Immature natural killer cell (primary cell): ENCODE measurements at places on chromosomes 13 and 19.

DNA sequence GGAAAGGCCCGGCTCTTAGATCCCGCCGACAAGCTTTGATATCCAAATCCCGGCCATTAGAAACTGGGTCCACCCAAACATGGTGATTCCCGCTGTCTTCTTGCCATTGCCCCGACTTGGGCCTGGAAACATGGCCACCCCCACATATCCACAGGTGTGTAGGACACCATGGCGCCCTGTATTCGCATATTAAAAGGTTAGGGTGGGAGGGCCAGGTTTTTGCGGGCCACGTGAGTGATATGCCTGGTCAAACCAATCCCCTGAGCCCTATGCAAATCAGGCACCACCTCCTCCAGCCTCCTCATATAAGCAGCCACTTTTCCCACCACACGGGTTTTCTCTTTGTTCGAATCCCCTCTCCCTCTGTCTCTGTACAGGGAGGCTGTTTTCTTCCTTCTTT lies 766.4 kb downstream of the UQCRFS1 start:
- no peak for DNase-seq

GRCh38 chr19:12786141-12786870 lies 5.0 kb upstream of the JUNB start:
- no peak for DNase-seq

DNA sequence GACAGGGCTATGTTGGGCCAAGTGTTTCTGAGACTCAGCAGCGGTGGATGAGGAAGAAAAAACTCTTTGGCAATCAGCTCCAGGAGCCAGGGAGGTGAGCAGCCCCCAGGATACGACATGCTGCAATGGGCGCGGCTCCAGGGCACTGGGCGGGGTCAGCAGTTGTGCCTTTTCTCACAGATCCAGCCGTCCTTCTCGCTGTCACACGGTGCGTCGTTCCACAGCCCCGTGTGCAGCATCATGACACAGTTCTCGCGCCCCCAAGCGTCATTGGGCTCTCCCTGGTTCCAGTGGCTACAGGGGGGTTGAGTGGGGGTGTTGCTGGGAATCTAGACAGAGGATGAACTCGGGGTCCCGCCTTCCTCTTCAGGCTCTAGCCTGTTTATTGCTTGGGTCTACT lies 2.7 kb downstream of the CLEC4G start:
- DNase-seq: no peak

GRCh38 chr13:70694996-70695715 lies 586.9 kb upstream of the KLHL1 start:
- DNase-seq: no peak

- DNase-seq: no peak
Measured at GRCh38 chr13:59490651-59491050, 673.1 kb downstream of the DIAPH3 start.

GRCh38 chr19:17020823-17021222 lies 5.8 kb downstream of the CPAMD8 start:
- DNase-seq: no peak

DNA sequence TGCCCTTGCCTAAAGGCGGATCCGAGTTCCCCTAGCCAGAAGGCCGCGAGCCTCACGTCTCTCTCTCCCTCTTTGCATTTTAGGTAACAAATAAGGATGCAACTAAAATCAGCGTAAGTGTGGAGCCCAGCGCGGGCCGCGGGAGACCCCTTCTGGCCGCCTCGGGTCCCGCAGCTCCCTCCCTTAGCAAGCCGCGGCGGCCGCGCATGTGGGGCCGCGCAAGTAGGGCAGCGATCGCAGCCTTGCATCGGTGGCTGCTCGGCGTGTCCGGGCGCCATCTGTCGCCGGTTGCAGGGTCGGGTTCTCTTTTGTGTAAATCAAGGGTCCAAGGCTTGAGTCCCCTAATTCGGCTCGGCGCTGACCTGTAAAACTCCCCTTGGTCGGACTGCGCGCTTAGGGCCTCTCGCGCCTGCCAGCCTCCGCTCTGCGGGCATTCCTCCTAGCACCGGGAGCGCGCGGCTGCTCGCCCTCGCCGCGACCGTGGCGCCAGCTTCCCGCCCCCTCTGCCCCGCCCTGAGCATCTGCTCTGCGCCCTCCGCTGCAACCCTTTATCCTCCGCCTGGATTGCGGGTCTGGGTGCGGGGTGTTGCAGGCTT lies 2.7 kb downstream of the VSTM2B start:
- peak; percentile 6 for DNase-seq

DNA sequence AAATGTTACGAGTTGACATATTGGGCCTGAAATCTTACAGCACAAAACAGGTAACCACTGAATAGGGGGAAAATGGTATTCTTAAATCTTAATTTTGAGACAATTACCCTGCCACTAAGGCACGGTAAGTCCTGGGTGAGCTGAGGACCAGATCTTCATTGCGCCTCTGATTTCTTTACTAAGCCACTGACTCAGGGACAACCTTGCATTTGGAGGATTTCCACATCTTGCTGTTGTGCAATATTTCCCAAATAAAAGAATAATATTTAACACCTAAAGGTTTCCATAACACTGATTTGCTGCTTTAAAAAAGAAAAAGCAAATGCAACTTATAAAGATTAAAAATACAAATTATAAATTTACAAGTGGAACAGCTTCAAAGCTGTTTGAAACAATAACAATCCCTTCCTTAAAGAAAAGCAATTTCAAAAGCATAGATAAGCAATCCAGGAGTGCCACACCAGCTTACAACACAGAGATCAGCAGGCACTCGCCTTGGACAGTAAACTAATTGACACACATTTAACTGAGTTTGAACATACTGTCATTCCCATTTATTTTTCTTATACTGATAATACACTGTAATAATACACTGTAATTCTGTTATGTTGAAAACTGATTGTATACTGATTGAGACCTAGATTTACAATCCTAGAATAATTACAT lies 79.6 kb upstream of the DOCK9 start:
- DNase-seq: no peak

DNA sequence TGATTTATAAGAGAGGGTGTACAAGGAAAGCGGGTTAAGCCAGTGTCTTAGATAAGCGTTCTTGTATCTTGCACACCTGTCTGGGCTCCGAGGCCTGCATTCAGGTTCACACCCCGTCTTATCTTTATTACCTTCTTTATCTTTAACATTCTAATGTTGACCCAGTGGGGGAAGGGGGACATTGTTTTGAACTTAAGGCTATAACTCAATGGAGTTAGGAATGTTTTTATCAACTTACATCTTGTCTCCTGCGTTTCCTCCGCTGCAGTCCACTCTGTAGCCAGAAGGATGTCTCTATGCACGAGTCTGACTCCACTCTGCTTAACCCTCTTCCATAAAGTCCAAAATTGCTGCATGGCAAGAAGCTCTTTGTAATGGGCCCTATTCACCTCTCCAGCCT lies 71.2 kb downstream of the FGF9 start:
- no peak for DNase-seq

DNA sequence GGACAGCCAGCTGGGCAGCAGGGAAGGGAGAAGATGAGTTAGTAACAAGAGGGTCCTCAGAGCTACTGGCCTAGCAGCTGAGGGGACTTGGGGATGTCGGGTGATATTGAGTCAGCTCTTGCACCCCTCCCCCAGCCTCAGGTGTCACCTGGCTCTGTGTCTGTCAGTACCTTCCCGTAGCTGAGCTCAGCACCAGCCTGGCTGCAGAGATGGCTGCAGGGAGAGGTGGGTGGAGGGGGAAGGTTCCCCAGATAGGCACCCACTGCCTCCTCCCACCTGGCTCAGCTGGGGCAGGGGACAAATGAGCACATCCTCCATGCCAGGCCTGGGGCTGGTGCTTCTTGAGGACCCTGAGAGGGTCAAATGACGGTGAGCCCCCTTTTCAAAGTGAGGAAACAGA lies 6.8 kb upstream of the KPTN start:
- DNase-seq: no peak

- DNase-seq: no peak
Measured at GRCh38 chr13:50810998-50811397, 32.5 kb downstream of the DLEU7 start.

DNA sequence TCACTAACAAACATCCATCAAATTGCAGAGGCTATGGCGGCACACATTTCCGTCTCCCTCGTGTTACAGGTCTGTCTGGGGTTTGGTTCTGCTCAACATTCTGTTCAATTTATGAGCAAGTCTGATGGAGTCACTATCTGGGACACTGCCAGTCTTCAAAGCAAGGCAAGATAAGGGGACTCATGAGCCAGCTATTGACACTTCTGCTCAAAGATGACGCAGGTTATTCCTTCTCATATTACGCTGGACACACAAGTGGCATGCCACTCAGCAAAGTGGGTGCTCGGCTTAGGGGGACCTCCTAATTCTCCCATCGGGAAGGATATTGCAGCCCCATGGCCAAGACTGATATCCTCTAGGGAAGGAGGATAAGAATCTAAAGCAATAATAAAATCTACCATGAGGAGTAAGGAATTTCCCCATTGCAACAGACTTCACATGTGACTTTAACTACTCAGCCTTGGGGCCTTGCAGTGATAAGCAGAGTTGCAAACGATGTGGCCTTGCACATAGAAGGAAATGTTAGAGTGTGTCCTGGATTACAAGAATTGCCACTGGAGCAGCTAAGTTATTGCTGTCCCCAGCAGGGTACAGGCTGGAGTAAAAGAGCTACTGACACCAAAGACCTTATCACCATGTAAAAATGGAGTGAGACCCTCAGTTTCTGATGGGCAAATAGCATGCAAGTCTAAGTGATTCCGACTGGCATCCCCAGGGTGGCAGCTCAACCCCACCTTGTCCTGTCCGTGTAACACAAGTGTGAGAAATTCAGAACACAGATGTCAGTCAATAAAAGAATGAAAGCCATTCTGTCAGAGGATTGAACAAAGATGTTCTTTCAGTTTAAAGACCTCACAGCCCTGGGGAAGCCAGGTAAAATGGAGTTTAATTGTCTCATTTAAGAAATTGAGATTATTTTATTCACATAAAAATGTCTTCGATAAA lies 306.1 kb downstream of the IRS2 start:
- DNase-seq: no peak

DNA sequence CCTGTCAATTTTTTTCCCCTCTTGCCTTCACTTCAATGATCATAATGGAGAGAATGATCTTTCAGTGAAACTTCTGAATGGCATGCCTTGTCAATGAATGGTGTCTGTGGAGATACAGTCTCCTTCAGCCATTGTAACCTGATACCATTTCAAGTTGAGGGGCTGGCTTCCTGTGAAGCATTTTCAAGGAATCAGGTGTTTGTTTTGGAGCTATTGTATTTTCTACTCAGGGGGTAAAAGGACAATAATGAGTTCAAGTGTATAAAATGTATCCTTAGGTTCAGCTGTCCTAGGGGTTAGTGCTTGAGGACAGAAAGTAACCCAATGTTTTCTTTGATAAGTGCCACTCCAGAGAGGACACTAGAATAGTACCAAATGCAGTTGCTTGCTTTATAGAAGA lies 23.8 kb upstream of the CBY2 start:
- no peak for DNase-seq

- DNase-seq: peak; percentile 14
Measured at GRCh38 chr13:48829536-48829935, 146.2 kb upstream of the FNDC3A start.

GRCh38 chr13:111177081-111177711 lies 62.1 kb downstream of the ARHGEF7 start:
- peak; percentile 82 for DNase-seq

- no peak for DNase-seq
Measured at GRCh38 chr13:86135856-86136255, 336.6 kb upstream of the SLITRK6 start.

- no peak for DNase-seq
Measured at GRCh38 chr19:42113641-42114348, 18.5 kb downstream of the POU2F2 start.

- DNase-seq: no peak
Measured at GRCh38 chr13:98420554-98421175, 156.2 kb downstream of the STK24 start.

- no peak for DNase-seq
Measured at GRCh38 chr19:56218961-56219360, 16.9 kb downstream of the ZSCAN5C start.

DNA sequence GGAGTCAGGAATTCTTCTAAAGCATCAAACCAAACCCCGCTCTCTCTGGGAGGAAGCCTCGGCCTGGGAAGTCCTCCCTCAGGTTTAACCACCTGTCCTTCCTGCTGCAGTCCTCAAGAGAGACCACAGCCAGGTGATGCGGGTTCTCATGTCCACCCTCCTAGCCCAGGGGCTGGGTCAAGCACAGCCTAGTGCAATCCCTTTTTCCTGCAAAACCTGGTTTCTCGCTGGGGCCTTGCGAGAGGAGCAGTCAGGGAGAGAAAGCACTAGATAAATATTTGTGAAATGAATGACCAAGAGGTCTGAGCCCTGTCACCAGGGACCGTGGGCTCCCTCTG lies 2.4 kb downstream of the SLC8A2 start:
- no peak for DNase-seq

DNA sequence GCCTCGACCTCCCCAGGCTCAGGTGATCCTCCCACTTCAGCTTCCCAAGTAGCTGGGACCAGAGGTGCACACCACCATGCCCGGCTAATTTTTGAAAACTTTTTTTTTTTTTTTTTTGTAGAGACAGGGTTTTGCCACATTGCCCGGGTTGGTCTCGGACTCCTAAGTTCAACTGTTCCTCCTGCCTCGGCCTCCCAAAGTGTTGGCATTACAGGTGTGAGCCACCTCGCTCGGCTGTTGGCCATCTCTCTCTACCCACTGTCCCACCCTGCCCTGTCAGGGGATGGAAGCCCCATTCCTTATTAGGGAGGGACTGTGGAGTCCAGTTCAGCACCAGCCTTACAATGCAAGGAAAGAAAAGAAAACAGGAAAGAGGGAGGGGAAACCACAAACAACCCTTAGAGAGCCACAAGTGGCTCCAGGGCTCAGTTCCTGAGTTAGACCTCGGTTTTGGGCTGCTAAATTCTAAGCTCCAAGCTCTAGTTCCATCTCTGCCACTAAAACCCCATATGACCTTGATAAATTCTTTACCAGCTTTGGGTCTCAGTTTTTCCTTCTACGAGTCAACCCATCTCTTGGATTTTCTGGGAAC lies 31.7 kb downstream of the ACTL9 start:
- no peak for DNase-seq

- DNase-seq: no peak
Measured at GRCh38 chr19:39946532-39946931, 12.1 kb upstream of the FCGBP start.

DNA sequence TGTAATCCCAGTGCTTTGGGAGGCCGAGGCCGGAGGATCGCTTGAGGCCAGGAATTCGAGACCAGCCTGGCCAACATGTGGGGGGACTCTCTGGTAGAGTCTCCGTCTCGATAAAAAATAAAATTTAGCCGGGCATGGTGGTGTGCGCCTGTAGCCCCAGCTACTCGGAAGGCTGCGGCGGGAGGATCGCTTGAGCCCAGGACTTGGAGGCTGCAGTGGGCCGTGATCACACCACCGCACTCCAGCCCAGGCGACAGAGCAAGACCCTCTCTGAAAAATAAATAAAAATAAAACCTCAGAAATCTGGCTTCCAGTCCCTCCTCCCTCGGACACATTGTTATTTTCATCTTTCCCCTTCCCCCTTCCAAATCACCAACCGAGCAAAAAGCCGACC lies 332 bp downstream of the IRGQ start:
- no peak for DNase-seq

GRCh38 chr13:51844862-51845573 lies at the start of gene TMEM272:
TMEM272 (minus strand) TSS chr13:51845177; CDS start chr13:51838530, 6,647 bp downstream.
- DNase-seq: peak; percentile 26

GRCh38 chr13:31848621-31849020 lies 109.3 kb downstream of the RXFP2 start:
- DNase-seq: no peak

- no peak for DNase-seq
Measured at GRCh38 chr19:10808937-10809649, 26.9 kb downstream of the TMED1 start.

GRCh38 chr19:46618670-46619231 lies 6.1 kb downstream of the PTGIR start:
- no peak for DNase-seq

GRCh38 chr19:43820098-43820883 lies 6.8 kb upstream of the ZNF283 start:
- no peak for DNase-seq

GRCh38 chr13:36629057-36629385 lies 44.8 kb upstream of the SERTM1 start:
- no peak for DNase-seq
